Heart right ventricle (tissue), 16 donors: ENCODE measurements at places on chromosomes 12 and 14.

- DNase-seq, result no peak
Observed at GRCh38 chr12:38872156-38872555, 33.2 kb downstream of the CPNE8 start.

DNA sequence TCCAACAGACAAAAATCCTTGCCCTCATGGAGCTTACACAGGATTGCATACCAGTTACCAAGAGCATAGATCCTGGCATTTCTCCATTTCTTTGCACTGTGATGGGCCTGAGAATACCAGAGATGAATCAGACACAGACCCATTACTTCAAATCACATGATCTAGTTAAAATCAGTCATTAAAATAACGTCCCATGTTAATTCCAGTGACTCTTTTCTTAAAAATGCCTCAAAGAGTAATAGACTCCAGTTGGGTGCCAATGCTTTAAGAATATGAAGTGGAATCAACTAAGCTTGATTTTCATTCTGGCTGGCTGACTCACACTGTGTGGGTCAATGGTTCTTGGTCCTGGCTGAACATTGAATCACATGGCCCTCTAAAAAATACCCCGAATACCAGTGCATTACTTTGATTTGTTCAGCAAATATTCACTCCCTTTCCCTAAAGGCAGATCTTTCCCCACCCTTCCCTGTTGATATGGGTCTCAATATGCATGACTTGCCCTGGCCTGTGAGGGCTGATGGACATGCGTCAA is 11.0 kb downstream of the ASB2 start:
- DNase-seq, result no peak

GRCh38 chr12:11812241-11812585 is 162.7 kb downstream of the ETV6 start:
- no peak for DNase-seq

GRCh38 chr12:68199127-68199526 is 26.5 kb downstream of the IL26 start:
- DNase-seq, result no peak

- DNase-seq, result no peak
Observed at GRCh38 chr14:99529899-99530298, 48.7 kb downstream of the CCNK start.
